Cerebellum (tissue), 4 donors: ENCODE measurements at places on chromosomes 2 and 18. TPM values are rescaled to one million over a fixed set of nuclear protein-coding genes. Genes with fewer than 3 reads are reported as not detected.

DNA sequence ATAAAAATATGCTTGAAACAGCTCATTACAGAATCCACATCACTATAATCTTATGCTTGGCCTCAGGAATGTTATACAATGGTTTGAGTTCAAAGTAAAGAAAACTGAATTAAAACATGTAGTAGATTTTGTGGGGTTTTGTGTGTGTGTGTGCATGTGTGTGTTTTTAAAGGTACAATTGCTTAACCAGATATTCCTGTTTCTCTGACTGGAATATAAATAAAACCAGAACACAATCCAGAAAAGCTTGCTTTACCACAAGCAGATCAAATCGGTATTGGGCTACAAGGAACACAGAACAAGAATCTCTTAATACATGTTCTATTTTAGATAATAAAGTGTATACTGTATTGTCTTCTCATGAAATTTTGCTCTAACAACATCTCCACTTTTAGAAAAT, 110.0 kb downstream of the TMEM247 start:
- no peak for DNase-seq

DNA sequence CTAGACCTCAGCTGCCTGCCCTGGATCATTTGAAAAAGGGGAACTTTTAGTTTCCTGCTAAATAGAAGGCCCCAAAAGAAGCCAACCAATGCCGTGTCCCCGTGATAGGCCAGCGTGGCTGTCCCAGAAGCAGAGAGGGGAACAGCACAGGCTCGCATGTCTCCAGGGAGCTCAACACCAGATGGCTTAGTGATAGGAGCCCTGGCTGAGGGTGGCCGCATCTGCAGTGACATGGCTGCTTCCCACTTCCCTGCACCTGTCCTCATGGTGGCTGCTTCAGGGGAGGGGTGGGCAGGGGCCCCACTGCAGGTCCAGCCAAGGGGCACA, 79.6 kb downstream of the MBP start:
- DNase-seq, result no peak

DNA sequence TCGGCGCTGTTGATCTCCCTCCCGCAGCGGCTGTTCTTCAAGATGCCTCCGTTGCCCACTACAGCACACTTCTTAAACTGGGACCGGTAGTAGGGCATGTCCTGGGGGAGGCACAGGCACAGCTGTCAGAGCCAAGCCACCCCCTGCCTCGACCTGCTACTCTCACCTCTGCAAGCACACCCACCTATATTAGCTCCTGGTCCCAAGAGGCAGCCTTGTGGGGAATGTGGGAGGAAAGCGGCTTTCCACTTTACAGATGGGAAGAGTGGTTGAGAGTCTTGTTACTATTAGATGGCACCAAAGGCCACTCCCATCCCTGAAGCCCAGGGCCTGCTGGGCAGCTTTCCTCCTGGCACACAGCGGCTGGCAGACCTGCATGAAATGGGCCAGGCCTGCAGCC, 29.2 kb upstream of the LOXHD1 start:
- DNase-seq, result no peak

DNA sequence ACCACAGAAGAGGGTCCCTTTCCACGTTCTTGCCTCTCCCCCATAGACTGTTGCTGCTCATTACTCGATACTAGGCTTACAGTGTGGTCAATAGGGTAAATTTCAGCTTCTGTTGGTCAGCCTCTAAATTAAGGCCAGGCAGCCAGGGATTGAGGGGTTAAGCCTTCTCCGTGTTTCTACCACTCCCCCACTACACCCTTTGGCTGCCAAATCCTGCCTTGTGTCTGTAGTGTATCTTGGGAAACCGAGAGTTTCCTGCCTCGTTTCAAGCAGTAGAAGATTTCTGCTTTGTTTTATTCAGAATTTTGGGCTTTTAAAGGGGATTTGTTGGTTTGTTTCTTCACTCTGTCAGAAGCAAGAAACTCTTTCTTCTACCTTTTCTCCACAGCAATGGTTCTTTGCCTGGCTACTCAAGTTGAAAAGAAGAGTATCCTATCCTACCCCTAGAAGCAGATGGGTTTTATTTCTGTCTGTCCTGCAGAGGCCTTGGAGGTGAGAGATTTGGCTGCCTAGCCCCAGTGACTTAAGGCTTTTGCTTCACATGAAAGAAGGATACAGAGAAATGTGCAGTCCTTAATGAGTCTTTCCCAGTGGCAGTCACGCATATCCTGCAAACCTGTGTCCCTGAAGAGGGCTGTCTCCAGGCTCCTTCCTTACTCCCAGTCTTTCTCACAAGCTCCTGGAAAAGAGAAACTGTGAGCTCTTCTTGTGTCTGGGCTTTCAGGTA, 261.5 kb upstream of the TANK start:
- no peak for DNase-seq

DNA sequence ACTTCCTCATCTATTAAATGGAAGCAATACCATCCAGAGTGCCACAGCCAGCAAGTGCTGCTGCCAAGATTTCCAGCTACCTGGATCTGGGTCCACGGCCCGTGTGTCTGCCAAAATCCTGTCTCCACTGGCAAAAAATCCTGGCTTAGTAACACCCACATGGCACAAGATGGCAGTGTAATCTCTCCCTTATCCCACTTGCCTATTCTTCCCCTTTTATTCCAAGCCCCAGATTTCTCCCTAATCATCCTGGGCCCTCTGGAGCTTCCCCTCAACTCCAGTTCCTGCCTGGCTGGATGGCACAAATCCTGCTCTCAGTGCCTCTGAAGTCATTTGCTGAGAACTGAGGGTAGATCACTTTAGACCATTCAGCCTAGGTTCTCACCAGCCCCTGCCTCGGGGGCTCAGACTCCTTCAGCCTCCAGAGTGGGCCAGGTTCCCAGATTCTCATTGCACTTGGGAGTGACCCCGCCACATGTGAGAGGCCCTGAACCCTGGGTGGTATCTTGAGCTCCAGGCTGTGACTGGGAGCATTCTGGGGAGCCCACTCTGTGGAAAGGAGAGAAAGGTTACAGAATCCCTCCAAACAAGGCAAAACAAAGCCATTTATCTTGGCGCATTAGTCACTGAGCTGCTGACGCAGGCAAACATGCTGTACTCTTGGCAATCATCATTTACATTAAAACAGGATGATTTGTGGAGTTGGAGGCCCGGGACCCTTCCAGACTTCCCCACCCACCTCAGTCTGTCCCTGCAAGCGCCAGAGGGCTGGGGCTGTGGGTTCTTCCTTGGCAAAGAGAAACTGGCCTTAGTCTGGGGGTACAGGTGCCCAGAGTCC, 325.8 kb downstream of the DYSF start:
- peak; percentile 82 for DNase-seq

DNA sequence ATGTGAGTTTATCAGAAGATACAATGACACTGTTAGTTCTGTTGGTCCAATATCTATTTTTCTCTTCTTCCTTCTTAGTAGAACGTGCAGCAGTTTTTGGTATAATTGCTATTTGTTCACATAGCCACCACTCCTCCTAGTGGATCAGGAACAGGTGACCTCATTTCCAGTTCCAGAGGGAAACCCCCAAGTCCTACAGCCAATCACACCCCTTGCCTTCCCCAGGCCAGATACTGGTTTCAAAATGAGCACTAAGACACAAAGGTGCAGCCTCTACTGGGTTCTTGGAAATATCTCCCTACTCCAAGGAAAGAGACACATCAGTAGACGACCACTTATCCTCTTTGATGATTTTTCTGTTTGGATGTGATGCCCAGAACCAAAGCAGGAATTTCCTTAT, 103.2 kb downstream of the TCF4 start:
- DNase-seq, result no peak

DNA sequence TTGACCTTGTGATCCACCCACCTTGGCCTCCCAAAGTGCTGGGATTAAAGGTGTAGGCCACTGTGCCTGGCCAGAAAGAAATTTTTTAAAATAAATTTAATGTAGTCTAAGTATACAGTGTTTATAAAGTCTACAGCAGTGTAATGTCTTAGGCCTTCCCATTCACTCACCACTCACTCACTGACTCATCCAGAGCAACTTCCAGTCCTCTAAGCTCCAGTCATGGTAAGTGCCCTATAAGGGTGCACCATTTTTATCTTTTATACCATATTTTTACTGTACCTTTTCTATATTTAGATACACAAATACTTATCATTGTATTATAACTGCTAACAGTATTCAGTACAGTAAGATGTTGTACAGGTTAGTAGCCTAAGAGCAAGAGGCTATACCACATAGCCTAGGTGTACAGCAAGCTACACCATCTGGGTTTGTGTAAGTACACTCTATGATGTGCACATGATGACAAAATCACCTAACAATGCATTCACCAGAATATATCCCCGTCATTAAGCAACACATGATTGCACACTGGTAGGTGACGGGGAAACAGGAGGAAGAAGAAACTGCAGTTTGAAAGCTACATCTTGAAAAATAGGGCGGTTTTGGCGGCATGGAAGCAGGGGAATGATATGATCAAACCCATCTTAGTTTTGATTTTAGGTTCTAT, 105.1 kb upstream of the ITGB6 start:
- DNase-seq, result no peak

DNA sequence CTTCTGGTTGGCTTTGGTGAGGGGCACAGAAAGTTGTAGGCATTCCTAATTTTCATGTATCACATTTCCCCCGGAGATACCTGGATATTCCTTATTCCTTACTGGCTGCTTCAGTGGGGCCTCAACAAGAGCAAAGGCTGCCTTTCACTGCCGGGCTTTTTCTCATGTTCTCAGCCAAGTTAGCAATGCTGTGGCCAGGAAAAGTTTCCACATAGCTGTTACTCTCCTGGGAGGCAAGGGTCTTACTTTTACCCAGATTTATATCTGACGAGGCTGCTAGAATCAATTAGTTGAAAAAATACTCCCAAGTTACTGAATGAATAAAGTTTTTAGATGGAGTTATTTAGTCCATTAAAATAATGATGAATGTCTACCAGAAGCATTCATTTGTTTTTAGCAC, 230.5 kb downstream of the ZNF407 start:
- no peak for DNase-seq

DNA sequence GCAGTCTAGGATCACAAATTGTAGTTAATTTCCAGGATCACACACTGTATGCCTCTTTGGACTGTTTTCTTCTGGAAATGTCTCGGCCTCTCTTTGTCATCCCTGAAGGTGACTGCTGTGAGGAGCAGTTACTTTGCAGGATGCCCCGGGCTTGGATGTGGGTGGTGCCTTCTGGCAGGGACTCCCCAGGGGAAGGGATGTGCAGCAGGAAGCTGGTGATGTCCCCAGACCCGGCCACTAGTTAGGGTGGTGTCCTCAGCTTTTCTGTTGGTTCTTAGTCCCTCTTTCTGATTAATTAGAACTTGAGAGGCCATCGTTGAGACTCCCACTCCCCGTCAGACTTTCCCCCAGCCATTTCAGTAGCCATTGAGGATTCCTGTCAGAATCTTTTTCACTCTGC, 286.6 kb upstream of the HDAC4 start:
- DNase-seq, result no peak

DNA sequence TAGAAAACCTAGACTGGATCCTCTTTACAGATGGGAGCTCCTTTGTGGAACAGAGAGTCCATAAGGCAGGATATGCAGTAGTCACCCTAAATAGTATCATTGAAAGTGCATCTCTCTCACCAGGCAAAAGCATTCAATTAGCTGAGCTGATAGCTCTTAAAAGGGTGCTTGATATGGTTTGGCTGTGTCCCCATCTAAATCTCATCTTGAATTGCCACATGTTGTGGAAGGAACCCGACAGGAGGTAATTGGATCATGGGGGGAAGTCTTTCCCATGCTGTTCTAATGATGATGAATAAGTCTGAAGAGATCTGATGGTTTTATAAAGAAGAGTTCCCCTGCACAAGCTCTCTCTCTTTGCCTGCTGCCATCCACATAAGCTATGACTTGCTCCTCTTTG, 96.2 kb upstream of the RMP24 start:
- DNase-seq, result no peak

- DNase-seq, result no peak
These were observed 88.4 kb upstream of the ARL5A start for GRCh38 chr2:151916632-151917031.

DNA sequence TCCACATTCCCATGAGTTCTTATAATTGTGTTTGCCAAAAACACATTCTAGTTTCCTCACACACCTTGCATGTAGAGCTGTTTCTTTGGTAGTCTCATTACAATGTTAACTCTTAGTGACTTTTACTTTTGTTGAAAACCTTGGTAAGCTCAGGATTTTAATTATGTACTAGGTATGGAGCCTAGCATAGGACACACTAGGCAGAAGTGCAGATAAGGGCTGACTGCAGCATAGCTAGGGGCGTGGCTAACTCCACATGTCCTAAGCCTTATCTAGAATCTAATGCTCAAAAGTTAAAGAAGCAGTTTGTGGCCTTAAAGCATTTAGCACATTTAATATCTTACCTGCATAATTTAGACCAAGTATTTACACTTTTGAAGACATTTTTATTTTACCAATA, 153.7 kb upstream of the FBXO11 start:
- DNase-seq, result no peak

- no peak for DNase-seq
These were observed 146.5 kb downstream of the CDH2 start for GRCh38 chr18:28030458-28030857.

- no peak for DNase-seq
These were observed 5.6 kb downstream of the DTYMK start for GRCh38 chr2:241680827-241681599.

DNA sequence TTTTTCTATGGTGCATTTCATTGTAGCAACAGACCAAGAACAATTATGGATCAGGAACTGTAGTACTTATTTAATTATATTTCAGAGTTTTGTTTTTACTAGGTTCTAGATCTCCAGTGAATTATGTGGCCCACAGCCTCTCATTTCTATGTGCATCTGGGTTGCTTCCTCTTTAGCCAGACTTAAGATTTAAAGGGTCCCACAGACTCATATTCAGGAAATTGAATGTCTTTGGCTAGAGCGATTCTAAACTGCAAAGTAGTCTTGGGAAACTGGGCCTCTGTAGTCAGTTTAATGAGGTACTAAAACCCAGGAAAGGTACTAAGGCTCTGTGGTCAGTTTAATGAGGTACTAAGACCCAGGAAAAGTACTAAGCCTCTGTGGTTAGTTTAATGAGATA, 94.4 kb downstream of the LYPD6B start:
- no peak for DNase-seq

- no peak for DNase-seq
These were observed 1.2 kb downstream of the EFEMP1 start for GRCh38 chr2:55922291-55922907.

DNA sequence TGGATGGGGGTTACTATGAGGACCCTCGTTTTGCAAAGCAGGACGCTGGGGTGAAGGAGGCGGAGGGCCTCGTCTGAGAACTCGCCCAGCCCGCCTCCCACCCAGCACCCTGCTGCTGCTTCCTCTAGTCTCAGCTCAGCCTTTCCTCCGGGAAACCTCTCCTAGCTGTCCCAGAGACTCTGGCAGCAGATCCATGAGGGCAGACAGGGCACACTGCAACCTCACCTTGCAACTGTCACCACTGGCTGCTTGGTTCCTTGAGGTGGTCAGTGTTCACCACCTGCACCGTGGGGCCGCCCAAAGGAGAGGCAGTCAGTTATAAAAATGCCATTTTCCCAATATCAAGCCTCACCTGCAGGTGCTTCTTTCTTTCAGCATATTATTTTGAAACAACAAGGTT, 45.6 kb downstream of the PARD6G start:
- DNase-seq, result no peak

- DNase-seq, result no peak
These were observed 861 bp upstream of the KLHL23 start for GRCh38 chr2:169732583-169733358.

GRCh38 chr2:218218268-218219185, 1.5 kb downstream of the ARPC2 start:
- DNase-seq, result no peak

Gene PROKR1
- total RNA-seq, result 2.7 TPM

Gene TNFAIP6
- 0.27 TPM for total RNA-seq

Gene FOXD4L1
- 0.27 TPM for total RNA-seq

Gene PFN4
- 1.00 TPM for total RNA-seq

Gene FBXO15
- 9.3 TPM for total RNA-seq

Gene CCDC121
- total RNA-seq, result 3.1 TPM
